Activated naive CD8-positive, alpha-beta T cell treated with anti-CD3 and anti-CD28 coated beads for 36 hours (primary cell): ENCODE measurements at places on chromosomes 4 and X.

GRCh38 chr4:106530024-106530361, 161.4 kb upstream of the GIMD1 start:
- H3K27me3 ChIP-seq = no peaks in the 10 kb centered on the region
- no peak for DNase-seq
- H3K4me1 ChIP-seq = no peaks in the 10 kb centered on the region
- H3K27ac ChIP-seq = no peak overlapping the region

DNA sequence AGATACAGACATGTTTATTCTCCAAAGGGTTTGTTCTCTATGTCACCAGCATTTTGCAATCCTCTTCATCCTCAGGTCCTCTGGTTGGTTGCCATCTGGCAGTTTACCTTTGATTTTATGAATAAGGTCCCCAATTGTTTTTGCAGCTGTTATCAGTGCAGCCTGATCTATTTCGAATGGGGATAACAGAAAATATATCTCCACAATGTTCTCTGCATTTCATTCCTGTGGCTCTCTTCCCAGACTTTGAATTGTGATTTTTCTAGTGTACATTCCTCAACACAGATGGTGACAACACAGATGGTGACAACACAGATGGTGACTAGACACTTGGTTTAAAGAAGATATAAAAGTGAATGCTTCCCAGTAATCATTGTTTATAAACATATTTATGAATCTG, 74.1 kb downstream of the FBXO8 start:
- H3K4me1 ChIP-seq = peaks cover 19% of the 10 kb centered on the region
- no peak for DNase-seq
- peaks cover 74% of the 10 kb centered on the region for H3K27me3 ChIP-seq
- H3K36me3 ChIP-seq = no peaks in the 10 kb centered on the region

- no peak for DNase-seq
- H3K27me3 ChIP-seq = peaks cover 6% of the 10 kb centered on the region
- no peak overlapping the region for H3K27ac ChIP-seq
- H3K4me3 ChIP-seq = no peak overlapping the region
- H3K4me1 ChIP-seq = no peaks in the 10 kb centered on the region
- H3K36me3 ChIP-seq = no peaks in the 10 kb centered on the region
These were observed 581.1 kb downstream of the SPRY1 start for GRCh38 chr4:123977641-123978081.

DNA sequence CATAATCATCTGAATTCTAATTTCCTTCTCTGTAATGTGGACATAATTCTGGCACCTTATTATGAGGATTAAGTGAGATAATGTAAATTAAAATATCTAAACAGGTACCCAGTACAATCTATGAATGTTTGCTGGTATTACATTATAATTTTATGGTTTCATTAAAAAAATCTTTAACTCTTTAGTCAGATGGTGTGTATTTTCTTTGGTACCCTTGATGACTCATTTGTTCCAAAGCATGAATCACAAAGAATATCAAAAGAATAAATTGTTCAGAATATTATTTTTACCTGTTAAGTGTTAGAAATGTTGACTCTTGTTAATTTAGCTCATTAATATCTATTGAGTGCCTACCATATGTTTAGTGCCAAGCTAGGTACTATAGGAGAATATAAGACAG, 74.3 kb downstream of the SNX25 start:
- no peak overlapping the region for H3K4me3 ChIP-seq
- no peak for DNase-seq
- H3K4me1 ChIP-seq = no peaks in the 10 kb centered on the region

GRCh38 chr4:79923281-79923680, 149.7 kb downstream of the ANTXR2 start:
- H3K27ac ChIP-seq = no peak overlapping the region
- DNase-seq = no peak
- peaks cover 2% of the 10 kb centered on the region for H3K4me1 ChIP-seq
- no peak overlapping the region for H3K4me3 ChIP-seq

- no peaks in the 10 kb centered on the region for H3K4me1 ChIP-seq
- no peak within 1 kb of the TSS for H3K27ac ChIP-seq
- H3K36me3 ChIP-seq = no peaks in the 10 kb centered on the region
- H3K4me3 ChIP-seq = no peak within 1 kb of the TSS
These were observed at the start of gene GK2 for GRCh38 chr4:79408063-79408462. Gene GK2 (minus strand): TSS chr4:79408228. CDS start chr4:79408200, 28 bp downstream.

DNA sequence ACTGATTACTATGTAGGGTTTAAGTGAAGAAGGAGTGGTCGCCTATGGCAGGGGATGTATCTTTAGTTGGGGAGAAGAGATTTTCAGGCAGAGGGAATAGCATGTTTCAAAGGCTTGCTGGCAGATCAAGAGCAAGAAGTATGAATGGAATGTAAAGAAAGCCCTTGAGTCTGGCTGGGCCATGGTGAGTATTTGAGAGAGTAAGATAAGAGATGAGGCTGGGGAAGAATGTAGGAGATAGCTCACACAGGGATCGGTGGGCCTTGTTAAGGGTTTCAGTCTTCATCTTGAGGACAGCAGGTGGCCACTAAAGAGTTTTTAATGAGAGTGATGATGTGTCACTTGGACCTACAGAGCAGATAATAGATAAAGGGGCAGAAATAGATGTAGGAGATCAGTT, 319.1 kb upstream of the RPS6KA3 start:
- no peaks in the 10 kb centered on the region for H3K4me1 ChIP-seq
- no peak for DNase-seq
- H3K27me3 ChIP-seq = peaks cover 5% of the 10 kb centered on the region
- H3K4me3 ChIP-seq = no peak overlapping the region
- no peak overlapping the region for H3K27ac ChIP-seq

DNA sequence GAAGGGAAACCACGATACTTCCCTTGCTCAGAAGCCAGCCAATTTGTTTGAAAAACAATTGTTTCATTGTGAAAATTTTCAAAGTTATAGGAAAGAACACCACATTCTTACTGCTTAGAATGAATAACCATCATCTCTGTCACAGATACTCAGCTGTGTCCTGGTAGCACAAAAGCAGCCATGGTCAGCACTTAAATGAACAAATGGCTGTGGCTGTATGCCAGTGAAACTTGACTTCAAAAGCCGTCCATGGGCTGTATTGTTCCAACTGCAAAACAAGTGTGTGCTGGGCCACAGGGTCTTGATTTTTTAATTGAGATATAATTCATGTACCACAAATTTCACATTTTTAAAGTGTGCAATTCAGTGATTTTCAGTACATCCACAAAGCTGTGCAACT, 19.6 kb downstream of the NSDHL start:
- H3K4me1 ChIP-seq = no peaks in the 10 kb centered on the region
- H3K4me3 ChIP-seq = no peak overlapping the region
- no peaks in the 10 kb centered on the region for H3K27me3 ChIP-seq
- H3K36me3 ChIP-seq = peaks cover 17% of the 10 kb centered on the region
- H3K27ac ChIP-seq = no peak overlapping the region
- no peak for DNase-seq

- peaks cover 24% of the 10 kb centered on the region for H3K36me3 ChIP-seq
- H3K4me3 ChIP-seq = no peak overlapping the region
- no peak for DNase-seq
- H3K27me3 ChIP-seq = no peaks in the 10 kb centered on the region
- no peak overlapping the region for H3K27ac ChIP-seq
- peaks cover 10% of the 10 kb centered on the region for H3K4me1 ChIP-seq
These were observed 28.2 kb downstream of the SEL1L3 start for GRCh38 chr4:25834411-25835107.

- no peaks in the 10 kb centered on the region for H3K36me3 ChIP-seq
- H3K4me1 ChIP-seq = peaks cover 3% of the 10 kb centered on the region
- no peaks in the 10 kb centered on the region for H3K27me3 ChIP-seq
- H3K4me3 ChIP-seq = no peak overlapping the region
These were observed 124.2 kb upstream of the MBNL3 start for GRCh38 chrX:132612821-132613564.

GRCh38 chrX:132491191-132491590, 2.4 kb upstream of the MBNL3 start:
- peaks cover 4% of the 10 kb centered on the region for H3K36me3 ChIP-seq
- peak overlapping the region; percentile 65 for H3K27ac ChIP-seq
- no peak for DNase-seq
- peak overlapping the region; percentile 92 for H3K4me3 ChIP-seq
- no peaks in the 10 kb centered on the region for H3K27me3 ChIP-seq

- peaks cover 23% of the 10 kb centered on the region for H3K4me1 ChIP-seq
- H3K27ac ChIP-seq = peak overlapping the region; percentile 91
- DNase-seq = no peak
- H3K4me3 ChIP-seq = peak overlapping the region; percentile 90
- peaks cover 16% of the 10 kb centered on the region for H3K27me3 ChIP-seq
These were observed 1.3 kb downstream of the MTHFD2L start for GRCh38 chr4:74159143-74159709.
